ENCODE measurements at places on chromosomes 3 and 15. TPM values are rescaled to one million over a fixed set of nuclear protein-coding genes. Genes with fewer than 3 reads are reported as not detected.

Gene PSTPIP1
- 0.09 TPM for total RNA-seq

Gene PODXL2
- 5.9 TPM for total RNA-seq

Gene VEPH1
- 107 TPM for total RNA-seq

Gene TGM4
- 0.09 TPM for total RNA-seq

Gene CYP1A1
- 5.5 TPM for total RNA-seq

Data from endothelial cell of coronary artery (primary cell).